ENCODE measurements at places on chromosomes 2 and 18.

GRCh38 chr2:176270100-176270750, 983 bp downstream of the MTX2 start:
- DNase-seq: no peak

DNA sequence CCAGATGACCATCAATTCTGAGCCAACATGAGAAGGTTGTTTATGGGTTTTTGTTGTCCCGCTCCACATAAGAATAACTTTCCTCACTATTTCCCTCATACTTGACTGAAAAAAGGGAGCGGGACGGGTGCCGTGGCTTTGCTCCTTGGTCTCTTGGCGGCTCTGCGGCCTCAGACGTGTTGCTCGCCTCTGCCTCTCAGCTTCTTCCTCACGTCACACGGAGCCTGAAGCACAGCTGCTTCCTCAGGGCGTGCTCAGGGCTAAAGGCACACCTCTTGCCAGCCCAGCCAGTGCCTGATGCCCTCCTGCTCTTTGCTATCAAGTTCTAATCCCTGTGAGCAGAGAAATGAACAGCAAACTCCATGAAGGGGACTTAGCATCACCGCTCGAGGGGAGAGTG, 17.9 kb upstream of the ID2 start:
- no peak for DNase-seq

DNA sequence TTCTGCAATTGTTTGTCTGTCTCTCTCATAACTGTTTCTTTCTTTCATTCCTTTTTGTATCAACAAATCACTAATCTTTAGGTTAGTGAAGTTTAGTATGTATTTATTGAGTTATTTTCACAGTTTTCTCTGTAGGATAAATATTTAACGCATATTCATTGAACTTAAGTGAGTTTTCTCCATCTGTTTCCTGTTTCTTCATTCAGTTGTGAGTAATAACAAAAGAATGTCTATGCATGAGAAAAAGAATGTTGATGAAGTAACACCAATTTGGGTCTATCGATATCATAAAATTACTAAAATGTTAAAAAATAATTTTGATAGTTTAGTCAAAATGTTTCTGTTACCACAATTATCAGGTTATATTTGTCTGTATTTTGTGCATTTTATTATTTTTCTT, 948.0 kb downstream of the DSC3 start:
- DNase-seq: no peak

DNA sequence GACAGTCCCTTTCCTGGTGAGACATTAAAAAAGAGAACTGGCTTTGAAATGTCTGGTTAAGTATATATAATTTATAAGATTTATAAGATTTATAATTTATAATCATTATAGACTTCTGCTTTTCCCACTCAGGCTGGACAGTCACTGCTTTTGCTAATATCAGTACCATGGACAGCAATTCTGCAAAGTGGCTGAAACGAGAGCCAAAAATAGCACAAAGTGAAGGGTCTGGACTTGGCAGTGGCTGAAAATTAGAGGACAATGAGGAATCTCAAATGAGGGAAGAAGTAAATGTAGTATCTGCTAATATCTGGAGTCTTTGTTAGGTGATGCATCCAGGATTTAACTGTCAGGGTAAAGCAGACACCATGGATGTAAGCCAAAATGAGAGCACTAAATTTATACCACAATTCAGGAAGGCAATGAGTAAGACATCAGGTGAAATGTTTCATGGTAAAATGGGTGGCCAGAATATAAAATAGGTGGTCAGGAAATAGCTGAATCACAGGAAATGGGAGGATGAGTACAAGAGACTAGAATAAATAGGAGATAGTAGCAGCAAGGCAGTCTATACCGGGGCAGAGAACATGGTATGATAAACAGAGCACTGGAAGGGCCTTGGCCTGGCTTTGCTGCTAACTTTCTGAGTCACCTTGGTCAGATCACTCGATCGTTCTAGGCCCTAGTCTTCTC, 39.6 kb upstream of the BOD1L2 start:
- DNase-seq: no peak

- no peak for DNase-seq
These were observed 11.1 kb downstream of the FASTKD1 start for GRCh38 chr2:169562519-169562918.

DNA sequence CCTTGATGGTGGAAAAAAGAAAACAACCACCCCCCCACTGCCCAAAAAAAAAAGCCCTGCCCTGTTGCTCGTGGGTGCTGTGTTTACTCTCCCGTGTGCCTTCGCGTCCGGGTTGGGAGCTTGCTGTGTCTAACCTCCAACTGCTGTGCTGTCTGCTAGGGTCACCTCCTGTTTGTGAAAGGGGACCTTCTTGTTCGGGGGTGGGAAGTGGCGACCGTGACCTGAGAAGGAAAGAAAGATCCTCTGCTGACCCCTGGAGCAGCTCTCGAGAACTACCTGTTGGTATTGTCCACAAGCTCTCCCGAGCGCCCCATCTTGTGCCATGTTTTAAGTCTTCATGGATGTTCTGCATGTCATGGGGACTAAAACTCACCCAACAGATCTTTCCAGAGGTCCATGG, 28.0 kb downstream of the MAL start:
- DNase-seq: no peak

DNA sequence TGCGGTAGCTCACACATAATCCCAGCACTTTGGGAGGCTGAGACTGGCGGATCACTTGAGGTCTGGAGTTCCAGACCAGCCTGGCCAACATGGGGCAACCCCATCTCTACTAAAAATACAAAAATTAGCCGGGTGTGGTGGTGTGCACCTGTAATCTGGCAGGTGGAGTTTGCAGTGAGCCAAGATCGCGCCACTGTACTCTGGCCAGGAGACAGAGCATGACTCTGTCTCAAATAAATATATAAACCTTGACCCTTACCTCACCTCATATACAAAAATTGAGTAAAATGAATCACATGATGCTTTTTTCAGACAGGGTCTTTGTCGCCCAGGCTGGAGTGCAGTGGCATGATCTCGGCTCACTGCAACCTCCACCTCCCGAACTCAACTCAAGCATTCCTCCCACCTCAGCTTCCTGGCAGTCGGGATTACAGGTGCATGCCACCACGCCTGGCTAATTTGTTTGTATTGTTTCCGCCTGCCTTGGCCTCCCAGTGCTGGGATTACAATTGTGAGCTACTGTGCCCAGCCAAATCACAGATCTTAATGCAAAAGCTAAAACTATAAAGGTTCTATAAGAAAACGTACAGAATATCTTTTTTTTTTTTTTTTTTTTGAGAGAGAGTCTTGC, 25.3 kb downstream of the XPO1 start:
- no peak for DNase-seq

GRCh38 chr2:177692042-177692782, 299.6 kb downstream of the AGPS start:
- no peak for DNase-seq

DNA sequence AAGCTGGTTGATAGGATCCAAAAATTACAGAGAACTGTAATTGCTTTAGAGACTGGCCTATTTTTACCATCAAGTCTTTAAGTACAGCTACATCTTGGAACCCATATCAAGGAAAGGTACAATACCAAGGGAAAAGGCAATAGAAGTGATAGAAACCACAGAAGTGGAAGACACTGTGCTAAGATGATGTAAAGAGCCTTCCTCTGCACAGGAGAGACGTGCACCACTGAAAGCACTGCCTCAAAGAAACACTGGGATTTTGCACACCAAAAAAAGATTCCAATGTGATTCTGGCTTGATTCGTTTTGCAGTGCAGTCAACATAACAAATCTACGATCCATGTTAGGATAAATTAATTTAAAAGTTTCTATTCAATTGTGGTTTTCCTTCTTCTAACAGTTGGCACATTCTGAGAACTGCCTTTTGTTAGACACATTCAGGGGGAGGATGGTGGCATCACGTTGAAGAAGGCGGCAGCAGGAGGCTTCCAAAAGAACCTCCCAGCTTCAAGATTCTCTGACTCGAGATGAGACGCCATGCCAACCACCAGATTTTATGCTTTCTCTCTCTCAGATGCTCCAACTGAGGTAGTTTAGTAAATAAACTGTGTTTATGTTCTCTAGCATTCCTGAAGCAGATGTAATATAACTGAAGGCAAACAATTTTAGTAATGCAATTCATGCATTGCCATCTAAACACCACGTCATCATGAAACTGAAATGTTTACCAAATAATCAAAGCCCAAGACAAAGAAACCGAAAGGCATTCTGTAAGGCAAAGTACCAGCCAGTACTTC, 102.9 kb downstream of the BCL2 start:
- DNase-seq: no peak

DNA sequence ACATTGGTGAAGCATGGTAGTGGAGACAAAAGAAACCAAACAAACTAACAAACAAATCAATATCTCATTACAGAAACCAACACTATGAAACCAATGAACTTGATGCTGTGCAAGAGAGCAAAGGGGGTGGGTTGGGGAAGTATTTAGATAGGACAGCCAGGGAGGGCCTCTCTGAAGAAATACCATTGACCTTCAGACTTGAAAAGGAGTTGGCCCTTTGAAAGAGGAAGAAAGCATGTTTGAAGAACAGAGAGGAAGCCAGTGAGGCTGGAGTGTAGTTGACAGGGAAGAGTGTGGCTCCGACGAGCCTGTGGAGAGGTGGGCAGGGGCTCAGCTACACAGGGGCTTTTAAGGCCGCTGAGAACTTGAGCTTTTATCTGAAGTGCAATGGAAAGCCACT, 151.0 kb upstream of the GATA6 start:
- DNase-seq: no peak

DNA sequence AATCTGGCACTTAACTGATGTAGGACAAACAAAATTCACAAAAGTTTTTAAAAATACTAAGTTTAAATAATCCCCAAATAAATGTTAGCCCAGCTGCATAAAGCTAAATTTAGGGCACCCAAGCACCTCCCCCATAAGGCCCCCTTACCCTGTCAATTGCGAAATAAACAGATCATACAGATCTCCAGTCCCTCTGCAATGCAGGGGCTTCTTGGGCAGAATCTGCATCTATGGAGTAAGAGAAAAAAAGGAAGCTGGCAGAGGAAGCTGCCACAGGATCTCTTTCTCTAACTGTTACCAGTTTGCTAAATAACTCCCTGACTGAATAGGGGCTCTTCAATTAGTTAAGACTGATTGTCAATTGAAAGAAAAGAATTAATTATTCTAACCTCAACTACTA, 117.7 kb downstream of the MEMO1 start:
- DNase-seq: no peak

DNA sequence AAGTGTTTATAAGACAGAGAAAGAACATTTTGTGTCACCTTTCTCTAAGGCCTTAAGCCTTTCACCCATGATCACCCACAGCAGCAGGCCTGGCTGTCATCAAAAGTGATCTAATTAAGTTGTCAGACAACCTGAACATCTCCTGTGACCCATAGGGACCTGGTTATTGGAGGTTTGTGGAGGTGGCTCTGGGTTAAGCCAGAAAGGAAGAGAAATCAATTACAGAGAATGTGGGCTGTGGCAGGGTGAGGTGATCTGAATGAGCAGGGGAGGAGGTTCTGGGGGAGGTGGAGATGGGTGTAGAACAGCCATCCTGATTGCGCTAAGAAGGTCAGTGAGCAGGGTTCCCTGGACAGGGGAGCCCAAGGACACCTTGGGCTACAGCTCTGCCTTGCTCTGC, 170.8 kb downstream of the FSHR start:
- DNase-seq: no peak

DNA sequence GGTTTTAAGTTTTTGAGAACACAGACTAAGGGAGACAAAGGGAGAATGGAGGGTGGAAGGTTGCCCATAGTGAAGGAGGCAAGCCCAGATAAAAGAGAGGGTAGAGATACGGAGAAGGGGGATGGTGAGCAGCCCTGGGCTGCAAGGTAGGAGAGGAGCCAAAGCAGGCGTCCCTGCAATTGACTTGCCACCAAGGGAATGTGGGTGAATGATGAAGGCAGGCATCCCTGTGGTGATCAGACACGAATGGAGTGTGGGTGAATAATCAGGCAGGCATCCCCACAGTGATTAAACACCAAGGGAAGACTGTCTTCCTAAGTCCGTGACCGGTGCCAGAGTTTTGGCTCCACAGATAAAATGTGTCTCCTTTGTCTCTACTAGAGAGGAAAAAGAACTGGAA, 16.5 kb upstream of the ALPK2 start:
- no peak for DNase-seq

- DNase-seq: no peak
These were observed 12.4 kb downstream of the CASP10 start for GRCh38 chr2:201195331-201195730.

DNA sequence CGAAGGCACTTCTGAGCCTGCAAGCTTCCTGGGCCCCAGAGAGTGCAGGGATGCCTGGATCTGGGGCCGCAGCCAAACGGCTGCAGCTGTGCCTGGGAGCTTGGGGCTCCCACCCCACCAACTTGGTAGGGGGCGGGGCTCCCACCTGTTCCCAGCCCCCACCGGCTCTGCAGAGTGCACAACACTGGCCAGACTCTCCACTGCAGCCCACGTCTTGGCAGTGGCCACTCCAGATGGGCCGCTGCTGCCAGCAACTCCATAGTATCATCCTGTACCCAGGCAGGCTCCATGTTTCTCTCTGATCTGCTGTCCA, 9.9 kb downstream of the DYSF start:
- no peak for DNase-seq

GRCh38 chr2:238689871-238690389, 158.0 kb upstream of the TWIST2 start:
- DNase-seq: no peak

DNA sequence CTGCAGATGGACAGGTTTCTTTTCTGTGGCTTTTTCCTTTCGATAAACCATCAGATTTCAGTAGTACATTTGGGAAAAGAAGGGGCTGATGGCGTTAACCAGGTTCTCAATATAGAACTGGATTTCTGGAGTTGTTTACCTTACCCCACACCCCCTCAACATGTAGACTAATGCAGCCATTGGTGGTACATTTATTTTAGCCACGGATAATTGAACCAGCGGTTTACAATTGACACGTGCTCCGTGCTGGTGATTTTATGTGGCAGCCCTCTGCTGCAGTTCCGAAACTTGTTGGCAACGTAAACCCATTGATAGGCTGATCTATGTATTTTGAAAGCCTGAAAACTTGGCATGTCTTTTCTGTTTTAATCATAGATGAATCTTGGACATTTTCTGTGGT, 5.4 kb downstream of the SOX11 start:
- DNase-seq: no peak

- no peak for DNase-seq
These were observed 23.4 kb upstream of the GALNT14 start for GRCh38 chr2:31161637-31162036.

DNA sequence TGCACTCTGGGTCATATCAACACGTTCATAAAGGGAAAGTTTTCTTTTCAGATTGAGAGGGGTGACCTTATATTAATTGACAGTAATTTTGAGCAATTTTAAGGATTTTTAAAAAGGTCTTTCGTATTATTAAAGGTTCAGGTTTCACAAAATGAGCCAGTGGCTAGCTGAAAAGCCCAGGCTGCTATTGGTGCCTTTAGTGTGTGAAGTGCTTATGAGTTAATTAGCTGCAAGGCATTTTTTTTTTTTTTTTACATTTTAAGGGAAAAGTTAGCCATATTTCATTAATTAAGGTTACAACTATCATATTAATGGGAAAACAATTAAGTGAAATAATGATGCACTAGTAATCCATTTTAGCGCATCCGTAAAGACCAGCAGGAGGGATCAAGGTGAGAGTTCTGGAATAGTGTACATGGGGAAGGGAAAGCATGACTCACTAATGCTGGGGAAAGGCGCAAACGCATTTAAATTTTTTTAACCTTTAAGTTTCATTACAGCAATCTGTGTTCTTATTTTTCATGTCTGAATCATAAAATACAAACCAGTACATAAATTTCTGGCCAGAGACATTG, 200.0 kb downstream of the ZNF407 start:
- DNase-seq: no peak

All from stimulated activated CD4-positive, alpha-beta T cell treated with anti-CD3 and anti-CD28 coated beads, Interleukin-1b, Interleukin-23, amount 100 ng/mL, for 1 hour (primary cell).